ENCODE measurements at places on chromosomes 2 and 18. TPM values are rescaled to one million over a fixed set of nuclear protein-coding genes. Genes with fewer than 3 reads are reported as not detected.

- DNase-seq, result no peak
These were observed 24.5 kb downstream of the UGP2 start for GRCh38 chr2:63866009-63866709.

MARCO gene
- polyA plus RNA-seq, result 6.1 TPM

DNA sequence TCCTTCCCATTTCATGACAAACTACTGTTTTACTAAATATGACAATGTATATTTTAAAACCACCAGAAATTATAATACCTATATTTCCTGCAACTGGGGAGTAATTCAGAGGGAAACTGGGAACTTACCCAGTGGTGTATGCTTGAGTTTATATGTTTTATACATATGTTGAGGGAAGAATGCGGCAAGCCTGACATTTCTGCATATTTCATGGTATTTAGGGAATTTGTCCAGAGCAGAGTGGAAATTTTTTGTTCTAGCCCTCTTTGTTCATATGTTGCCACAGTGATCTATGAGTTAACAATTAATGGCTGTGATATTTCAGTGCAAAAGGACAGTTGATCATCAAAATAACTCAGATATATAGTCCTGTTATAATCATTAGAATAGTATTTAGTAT, 230.8 kb upstream of the VWC2L start:
- no peak for DNase-seq

DNA sequence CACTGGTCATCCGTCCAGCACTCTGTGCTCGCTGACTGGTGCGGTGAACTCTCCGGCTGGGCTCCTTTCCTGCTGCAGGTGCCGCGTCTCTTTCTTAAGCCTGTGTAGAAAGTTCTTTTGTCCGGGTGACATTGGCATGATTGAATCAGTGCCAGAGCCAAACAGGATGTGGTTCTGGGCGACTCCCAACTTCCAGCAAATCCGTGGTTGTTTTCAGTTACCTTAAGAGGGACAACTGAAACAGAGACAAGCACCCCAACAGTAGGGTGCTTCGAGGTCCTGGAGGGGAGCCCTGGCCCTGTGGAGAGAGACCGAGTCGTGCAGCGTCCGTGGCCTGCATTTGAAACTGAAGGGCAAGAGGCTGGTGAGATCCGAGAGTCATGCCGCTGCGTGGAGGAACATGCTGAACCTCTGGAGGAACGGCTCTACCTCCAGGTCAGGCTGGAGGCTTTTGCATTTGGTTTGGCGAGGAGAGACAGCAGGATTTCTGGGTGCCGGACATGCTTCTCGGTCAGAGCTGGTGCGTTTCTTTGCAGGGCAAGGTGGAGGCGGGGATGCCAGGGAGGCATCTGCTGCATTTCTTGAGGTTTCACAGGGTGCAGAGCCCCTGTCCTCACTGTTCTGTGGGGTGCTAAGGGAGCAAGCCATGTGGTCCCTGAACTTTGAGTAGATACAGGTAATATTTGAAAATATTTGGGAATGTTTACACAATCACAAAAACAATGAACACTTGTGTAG, 26.8 kb downstream of the SH3BP4 start:
- DNase-seq, result no peak

FTCDNL1 gene
- polyA plus RNA-seq, result 6.8 TPM

- DNase-seq, result no peak
These were observed 58.4 kb downstream of the TXNL1 start for GRCh38 chr18:56580026-56580425.

GRCh38 chr18:80249217-80250093, 2.1 kb upstream of the PARD6G start:
- no peak for DNase-seq

GRCh38 chr2:12686708-12687283, 29.9 kb upstream of the TRIB2 start:
- no peak for DNase-seq

KCNIP3 gene
- polyA plus RNA-seq, result 2.0 TPM

DNA sequence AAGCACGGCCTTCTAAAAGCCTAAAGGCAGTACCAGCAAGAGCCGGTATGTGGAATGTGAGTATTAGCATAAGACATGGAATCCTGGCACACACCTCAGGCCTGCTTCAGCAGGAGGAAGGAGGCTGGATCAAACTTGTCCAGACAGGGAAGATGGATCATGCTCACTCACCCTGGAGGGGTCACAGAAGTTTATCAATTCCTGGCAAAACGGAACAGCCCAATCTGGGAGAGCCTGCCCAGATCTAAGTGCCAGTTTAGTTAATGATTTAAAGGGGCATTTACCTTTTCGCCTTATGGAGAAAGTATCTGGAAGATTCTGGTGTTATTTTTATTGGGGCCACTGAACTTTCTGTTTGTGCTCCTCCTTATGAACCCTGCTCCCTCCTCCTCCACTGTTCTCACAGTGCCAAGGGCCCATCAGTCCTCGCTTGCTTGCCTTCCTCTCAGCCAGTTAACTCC, 58.3 kb upstream of the NFE2L2 start:
- no peak for DNase-seq
